NCI-H226 (cell line): ENCODE measurements at places on chromosomes 1 and 21.

DNA sequence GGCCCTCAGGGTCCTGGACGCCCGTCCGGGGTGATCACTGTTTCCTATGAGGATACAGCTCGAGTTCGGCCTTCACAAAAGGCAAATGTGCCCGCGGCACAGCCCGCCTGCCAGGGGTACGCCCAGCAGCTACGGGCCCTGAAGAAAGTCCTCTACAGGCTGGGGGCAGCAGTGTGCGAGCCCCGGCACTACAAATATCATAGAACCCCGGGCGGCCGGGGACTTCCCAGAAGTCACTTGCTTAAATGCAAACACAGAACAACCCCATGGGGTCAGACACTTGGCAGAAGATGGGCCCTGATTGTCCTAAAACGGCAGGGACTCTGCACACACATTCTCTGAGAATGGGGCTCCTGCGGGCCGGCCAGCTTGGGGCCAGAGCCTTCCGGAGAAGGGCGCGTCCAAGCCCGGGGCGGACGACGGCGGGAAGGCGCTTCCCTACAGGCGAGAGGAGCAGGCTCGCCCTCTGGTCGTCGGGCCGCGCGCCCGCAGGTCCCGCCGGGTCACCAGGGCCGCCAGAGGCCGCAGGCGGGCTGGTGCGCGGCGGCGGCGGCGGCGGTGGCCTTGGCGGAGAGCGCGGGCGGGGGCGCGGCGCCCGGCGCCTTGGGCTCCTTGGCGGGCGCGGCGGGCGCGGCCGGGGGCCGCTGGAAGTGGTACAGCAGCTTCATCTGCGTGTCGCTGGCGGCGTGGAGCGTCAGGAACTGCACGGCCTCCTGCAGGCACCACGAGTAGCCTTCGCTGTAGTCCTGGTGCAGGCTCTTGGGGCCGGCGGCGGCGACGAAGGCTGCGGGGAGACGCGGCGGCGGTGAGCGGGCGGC is 888 bp downstream of the HES5 start:
- DNase-seq, result no peak

DNA sequence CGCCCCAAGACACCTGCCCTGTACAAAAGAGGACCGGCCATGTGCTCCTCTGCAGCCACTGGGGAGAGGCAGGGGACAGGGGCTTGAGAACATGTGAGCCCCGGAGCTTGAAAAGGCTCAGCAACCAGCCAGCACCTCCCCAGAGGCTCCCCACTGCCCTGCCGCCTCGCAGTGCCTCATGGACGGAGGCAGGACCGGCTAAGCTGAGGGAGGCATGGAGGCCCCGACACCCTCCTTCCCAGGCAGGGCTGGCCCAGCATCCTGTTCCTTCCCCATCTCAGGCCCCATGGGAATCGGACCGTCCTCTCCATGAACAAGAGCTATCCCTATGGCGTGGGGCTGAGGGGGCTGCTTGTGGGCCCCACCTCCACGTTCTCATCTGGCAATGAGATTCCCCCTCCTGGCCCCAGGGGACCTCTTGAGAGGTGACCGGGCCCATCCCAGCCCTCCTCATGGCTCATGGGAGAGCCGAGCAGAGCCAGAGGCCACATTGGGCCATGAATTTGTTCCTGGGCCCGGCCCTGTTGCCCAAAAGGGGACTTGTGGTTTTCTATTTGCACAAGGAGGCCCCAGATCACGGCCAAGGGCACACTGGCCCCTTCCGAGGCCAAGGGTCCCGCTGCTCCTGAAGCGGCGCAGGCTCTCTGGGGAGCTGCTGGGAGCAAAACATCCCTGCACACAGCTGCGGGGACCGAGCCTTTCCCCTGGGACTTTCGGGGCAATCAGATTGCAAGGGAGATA is 65.2 kb upstream of the ARHGEF16 start:
- no peak for DNase-seq

GRCh38 chr1:201288007-201288406 is 4.7 kb downstream of the PKP1 start:
- DNase-seq, result no peak

GRCh38 chr1:211192227-211192626 is 58.3 kb upstream of the KCNH1 start:
- DNase-seq, result no peak

DNA sequence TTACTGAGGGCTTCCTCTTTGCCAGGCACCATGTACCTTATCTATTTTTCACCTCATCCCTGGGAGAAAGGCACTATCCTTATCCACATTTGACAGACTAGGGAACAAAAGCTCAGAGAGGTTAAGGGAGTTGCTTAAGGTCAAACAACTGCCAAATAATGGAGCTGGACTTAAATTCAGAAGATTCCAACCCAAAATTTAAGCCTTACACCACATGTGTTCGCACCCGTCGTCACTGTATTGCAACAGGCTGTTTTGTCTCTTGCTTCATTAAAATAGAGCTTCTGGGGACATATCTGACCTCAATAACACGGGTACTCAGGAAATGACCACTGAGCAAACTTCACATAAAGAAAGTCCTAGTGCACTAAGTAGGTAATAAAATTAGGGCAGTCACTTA is 62.0 kb downstream of the TRABD2B start:
- DNase-seq, result no peak

DNA sequence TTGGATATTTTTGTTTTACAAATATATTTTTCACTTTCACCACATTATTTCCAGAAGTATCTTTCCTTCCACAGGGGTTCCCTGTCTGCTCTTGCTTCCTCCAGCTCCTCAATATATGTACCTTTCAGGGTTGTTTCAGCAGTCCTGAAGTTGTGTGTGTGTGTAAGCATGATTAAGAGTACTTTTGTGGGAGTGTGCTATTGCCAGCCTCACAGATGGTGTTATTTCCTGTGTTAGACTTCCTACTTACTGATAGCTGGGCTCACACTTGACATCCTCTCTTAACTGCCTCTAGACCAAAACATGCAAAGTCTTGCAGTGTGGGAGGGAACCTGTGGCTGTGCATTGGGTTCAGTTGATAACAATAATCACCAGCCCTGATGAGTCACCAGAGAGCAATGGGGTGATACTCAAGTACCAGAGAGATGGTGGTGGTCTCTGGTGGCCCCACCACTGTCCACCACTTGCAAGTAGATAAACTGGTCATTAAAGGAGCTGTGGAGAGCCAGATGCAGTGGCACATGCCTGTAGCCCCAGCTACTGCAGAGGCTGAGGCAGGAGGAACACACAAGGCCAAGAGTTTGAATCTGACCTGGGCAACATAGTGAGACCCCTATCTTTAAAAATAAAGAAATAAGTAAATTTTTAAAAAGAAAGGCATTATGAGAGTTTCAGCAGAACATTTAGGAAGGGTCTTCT is 126.7 kb downstream of the NR5A2 start:
- DNase-seq, result peak; percentile 92

GRCh38 chr1:107009281-107009680 is 47.2 kb upstream of the PRMT6 start:
- no peak for DNase-seq

GRCh38 chr1:235015291-235015985 is 113.2 kb downstream of the TOMM20 start:
- no peak for DNase-seq

DNA sequence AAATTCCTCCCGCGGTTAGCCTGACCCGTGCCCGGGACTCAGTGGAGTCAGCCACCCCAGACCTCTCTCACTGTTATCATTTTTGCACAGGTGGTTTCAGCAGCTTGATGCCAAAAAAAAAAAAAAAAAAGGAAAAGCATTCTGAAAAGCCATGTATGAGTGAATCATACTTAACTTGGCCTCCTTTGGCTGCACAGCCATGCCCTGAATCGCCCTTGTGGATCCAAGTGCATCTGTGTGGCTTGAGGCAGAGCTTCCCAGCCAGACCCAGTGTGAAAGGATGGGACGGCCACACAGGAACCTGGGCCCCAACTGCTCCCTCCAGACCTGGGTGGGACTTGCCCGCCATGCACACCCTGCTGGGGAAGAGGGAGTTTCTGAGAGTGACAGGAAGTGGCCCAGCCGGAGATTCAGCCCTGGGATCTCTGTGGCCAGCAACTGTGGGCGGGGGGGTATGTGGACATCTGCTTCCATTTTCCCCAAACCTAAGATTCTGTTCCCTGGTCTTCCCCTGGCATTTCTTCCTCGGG is 8.6 kb downstream of the YBEY start:
- peak; percentile 84 for DNase-seq

- DNase-seq, result no peak
Measured at GRCh38 chr1:20184997-20185833, 681 bp upstream of the UBXN10 start.

GRCh38 chr1:223143537-223144248 is 645 bp upstream of the TLR5 start:
- DNase-seq, result no peak

- DNase-seq, result no peak
Measured at GRCh38 chr1:60965280-60965854, 117.0 kb upstream of the NFIA start.

DNA sequence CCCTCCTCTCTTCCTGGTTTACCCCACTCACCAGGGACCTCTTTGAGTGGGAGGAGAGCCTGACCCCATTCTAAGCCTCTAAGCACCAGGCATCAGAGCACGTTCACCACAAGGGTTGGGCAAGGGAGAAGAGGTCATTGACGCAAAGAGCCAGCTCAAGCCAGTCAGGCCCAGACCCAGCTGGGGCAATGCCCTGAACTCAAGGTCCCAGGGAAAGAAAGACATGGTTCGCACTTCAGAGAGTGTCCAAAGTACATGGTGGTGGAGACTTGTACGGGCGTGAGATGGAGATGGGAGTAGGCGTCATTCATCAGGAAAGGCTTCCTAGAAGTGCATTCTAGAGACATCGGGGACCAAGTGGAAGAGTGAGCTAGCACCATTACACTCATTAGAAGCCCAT is 7.2 kb downstream of the PKP1 start:
- no peak for DNase-seq

DNA sequence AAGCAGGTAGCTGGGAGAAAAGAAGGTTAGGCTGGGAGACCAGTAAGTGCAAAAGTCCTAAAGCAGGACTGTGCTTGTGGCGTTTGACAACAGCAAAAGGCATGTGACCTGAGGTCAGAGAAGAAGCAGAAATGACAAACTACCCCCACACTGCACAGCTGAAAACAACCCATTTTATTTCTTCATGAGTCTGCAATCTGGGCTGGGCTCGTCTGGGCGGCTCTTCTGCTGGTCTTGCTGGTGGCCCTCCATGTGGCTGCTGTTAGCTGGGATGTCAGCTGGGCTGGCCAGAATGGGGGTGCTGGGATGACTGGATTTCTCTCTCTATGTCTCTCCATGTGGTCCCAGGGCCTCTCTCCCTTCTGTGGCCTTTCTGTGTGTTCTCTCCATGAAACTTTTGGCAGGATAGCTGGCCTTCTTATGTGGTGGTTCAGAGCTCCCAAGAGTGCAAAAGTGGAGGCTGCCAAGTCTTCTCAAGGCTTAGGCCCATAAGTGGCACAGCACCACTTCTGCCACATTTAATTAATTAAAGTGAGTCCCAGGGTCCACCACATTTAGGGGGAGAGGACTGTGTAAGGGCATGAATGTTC is 128.6 kb downstream of the RIPK4 start:
- DNase-seq, result no peak

DNA sequence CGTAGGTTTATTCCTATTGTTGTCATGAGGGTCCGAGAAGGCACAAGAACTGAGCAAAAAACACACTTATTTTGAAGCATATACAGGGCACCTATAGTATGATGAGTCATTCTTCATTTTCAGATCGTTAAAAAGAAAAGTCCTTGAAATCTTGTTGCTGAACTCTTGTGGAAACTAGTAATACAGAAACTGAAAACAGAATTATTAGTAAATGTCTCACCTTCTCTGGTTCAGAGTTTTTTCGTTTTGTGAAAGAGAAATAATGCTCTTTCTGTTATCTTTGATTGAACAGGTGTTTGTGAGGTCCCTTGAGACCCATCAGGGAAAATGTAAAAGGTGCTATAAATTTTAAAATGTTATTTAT is 102.0 kb upstream of the COA6 start:
- no peak for DNase-seq

- DNase-seq, result no peak
Measured at GRCh38 chr21:45514311-45515021, 27.8 kb downstream of the SLC19A1 start.

DNA sequence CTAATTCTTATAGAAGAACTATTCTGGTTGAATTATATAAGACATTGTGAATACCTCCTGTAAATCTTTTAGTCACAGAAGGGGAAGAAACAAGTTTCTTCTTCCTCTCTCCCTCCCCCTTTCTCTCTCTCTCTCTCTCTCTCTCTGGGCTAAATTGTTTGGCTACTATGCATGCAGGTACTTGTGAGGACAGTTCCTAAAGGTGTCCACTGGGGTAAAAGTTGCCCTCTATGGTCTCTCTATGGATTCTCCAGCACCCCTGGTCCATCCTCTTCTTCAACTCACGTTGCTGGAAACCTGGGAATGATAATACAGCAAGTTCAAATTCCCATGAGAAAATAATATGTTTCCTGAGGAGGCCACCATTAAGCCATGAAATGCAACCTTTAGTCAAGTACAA is 5.8 kb downstream of the OR6K3 start:
- DNase-seq, result no peak

GRCh38 chr1:59631561-59632255 is 183.0 kb upstream of the HOOK1 start:
- DNase-seq, result no peak

DNA sequence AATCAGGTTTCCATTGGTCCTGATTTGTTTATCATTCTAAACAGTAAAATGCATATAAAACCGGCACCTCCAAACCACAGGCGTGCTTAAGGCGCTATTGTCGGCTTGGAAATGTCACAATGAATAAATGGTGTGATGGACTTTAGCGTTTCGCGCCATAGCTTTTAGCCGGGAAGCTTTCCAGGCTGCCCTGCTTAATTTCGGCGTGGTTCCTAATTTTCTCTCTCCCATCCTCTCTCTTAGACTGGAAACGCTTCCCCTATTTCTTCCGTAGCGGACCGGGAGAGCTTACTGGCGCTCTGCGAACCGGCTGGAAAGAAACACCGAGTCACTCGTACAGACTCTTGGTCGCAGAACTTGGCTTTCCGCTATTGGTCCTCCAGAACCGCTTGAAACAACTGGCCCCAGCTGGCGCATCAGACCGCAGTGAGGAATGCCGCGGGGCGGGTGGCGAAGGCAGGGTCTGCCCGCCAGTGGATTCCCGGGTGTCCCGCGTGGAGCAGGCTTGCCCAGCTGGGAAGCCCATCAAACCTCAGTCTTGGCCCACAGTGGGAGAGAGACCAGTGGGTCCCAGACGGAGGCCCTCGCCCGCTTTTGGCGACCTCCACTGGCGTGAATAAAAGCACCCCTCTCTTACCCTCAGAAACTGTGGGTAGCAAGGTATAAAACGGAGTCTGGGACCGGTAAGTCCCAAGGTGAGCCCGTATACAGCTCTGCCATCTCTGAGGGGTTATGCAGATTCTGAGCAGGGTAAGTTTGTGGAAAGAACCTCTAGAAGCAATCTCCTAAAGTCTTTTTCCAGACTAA is 4.0 kb upstream of the LHX8 start:
- DNase-seq, result no peak

- no peak for DNase-seq
Measured at GRCh38 chr1:180909462-180909976, 3.2 kb upstream of the KIAA1614 start.

GRCh38 chr1:6587261-6588005 is 7.6 kb downstream of the ZBTB48 start:
- DNase-seq, result no peak

GRCh38 chr1:230589951-230590350 is 52.3 kb upstream of the COG2 start:
- DNase-seq, result no peak
